ENCODE measurements at places on chromosomes 1 and 21.

- no peak for DNase-seq
These were observed 52.1 kb upstream of the ERRFI1 start for GRCh38 chr1:8078176-8078671.

DNA sequence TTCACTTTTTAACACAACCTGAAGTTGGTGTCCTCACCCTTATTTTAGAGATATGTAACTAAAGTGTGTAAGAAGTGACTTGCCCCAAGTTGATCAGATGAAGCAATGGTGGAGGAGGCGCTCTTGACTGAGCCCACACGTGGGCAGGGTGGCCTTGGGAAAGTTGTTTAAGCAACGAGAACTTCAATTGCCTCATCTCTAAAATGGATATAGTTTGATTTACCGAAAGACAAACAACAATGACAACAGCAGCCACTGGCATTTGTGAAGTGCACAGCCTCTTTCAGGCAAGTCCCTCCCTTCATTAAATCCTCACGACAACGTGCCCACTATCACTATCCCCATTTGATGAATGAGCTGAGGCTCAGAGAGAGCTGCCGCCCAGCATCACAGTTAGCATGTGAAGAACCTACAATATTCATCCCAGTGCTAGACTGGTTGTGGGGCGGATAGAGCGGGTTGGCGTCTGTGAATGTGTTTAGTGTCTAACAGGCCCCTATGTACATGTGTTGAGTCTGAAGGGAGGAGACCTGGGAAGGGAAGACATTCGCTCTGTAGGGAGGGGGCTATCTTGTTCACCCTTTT, 3.0 kb downstream of the IL22RA1 start:
- DNase-seq: no peak

- no peak for DNase-seq
These were observed 14.4 kb downstream of the AGO3 start for GRCh38 chr1:35945327-35945726.

- no peak for DNase-seq
These were observed 93.9 kb downstream of the ATP5PO start for GRCh38 chr21:33821503-33822322.
